Left kidney (tissue), 8 donors: ENCODE measurements at places on chromosomes 11 and 22. TPM values are rescaled to one million over a fixed set of nuclear protein-coding genes. Genes with fewer than 3 reads are reported as not detected.

GRCh38 chr11:128508770-128509510 is 78.4 kb downstream of the ETS1 start:
- no peak for DNase-seq

DNA sequence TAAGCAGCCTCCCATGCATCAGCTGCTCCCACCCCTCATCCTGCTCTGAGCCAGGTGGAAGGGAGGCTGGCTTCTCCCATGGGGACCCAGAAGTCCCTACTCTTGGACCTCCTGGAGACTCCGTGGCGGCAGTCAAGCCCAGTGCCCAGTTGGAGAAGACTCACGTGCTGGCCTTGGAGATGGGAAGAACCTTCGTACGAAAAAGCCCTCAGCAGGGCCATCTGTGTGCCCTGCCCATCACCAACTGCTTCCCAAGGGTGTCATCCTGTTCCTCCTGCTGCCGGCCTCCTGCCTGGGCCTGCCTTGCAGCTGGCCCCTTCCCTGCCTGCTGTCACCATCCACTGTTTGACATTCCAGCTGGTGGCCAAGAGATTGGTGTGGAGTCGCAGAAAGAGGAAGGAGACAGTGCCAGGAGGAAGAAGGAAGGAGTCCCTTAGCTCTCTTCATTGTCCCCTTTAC is 28.0 kb downstream of the ARHGAP1 start:
- no peak for DNase-seq

DNA sequence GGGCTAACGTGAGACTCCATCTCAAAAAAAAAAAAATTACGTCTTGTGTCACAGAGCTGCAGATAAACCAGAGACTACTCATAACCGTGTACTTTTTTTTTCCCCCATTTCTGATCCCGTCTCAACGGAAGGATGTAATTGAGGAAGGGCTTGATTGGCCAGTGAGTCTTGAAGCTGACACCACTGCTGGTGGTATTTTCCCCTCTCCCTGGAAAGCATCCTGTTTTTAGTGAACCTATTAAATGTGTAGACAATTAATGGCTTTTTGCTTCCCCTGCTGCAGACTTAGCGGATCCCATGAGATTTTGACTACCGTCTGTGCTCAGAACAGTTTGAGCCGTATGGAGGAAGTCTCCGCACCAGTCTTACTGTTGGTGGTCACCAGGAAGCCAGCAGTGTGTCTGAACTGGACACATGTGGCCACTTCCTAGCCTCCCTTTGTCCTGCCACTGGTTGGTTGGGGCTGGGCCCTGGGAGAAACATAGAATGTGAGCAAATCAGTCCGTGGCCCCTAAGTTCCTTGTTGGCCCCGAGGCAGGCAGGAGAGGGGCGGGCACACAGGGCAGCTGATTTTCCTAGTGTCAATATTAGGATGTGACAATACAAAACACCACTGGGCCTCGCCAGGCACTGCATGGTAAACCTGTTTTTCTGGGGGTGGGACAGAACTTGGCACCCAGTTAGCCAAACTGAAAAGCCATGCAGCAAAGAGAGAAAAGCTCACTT is 3.1 kb downstream of the BIK start:
- DNase-seq, result no peak

DNA sequence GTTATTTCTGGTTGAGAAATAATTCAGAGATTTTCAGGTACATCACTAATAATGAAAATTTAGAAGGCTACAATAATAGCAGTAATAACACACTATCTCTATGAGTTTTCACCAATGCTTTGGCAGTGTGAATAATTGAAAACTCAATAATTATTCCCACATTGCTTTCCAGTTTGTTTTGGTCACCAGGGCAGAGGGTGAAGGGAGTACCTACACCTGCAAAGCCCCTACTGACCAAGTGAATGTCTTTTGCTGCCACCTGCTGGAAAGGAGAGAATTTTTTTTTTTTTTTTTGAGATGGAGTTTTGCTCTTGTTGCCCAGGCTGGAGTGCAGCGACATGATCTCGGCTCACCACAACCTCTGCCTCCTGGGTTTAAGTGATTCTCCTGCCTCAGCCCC is 3.2 kb downstream of the NELL1 start:
- DNase-seq, result no peak

GAL gene
- 0.23 TPM for polyA plus RNA-seq
